ENCODE measurements at places on chromosomes 12 and 14.

DNA sequence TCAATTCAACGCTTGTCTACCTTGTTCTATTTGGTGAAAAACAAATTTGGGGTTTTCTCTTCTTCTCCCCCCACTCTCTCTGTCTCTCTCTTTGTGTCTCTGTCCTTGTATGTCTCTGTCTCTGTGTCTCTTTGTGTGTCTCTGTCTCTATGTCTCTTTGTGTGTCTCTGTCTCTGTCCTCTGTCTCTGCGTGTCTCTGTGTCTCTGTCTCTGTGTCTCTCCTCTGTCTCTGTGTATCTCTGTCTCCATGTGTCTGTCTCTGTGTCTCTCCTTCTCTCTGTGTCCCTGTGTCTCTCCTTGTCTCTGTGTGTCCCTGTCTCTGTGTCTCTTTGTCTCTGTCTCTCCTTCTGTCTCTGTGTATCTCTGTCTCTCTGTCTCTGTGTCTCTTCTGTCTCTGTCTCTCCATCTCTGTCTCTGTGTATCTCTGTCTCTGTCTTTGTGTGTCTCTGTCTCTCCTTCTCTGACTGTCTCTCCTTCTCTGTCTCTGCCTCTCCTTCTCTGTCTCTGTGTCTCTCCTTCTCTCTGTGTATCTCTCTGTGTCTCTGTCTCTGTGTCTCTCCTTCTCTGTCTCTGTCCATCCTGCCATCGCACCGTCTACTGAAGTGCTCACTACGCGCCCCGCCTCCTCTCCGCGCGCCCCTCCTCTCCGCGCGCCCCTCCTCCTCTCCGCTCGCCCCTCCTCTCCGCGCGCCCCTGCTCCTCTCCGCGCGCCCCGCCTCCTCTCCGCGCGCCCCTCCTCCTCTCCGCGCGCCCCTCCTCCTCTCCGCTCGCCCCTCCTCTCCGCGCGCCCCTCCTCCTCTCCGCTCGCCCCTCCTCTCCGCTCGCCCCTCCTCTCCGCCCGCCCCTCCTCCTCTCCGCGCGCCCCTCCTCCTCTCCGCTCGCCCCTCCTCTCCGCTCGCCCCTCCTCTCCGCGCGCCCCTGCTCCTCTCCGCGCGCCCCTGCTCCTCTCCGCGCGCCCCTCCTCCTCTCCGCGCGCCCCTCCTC lies 12.8 kb downstream of the LRCOL1 start:
- DNase-seq: no peak

DNA sequence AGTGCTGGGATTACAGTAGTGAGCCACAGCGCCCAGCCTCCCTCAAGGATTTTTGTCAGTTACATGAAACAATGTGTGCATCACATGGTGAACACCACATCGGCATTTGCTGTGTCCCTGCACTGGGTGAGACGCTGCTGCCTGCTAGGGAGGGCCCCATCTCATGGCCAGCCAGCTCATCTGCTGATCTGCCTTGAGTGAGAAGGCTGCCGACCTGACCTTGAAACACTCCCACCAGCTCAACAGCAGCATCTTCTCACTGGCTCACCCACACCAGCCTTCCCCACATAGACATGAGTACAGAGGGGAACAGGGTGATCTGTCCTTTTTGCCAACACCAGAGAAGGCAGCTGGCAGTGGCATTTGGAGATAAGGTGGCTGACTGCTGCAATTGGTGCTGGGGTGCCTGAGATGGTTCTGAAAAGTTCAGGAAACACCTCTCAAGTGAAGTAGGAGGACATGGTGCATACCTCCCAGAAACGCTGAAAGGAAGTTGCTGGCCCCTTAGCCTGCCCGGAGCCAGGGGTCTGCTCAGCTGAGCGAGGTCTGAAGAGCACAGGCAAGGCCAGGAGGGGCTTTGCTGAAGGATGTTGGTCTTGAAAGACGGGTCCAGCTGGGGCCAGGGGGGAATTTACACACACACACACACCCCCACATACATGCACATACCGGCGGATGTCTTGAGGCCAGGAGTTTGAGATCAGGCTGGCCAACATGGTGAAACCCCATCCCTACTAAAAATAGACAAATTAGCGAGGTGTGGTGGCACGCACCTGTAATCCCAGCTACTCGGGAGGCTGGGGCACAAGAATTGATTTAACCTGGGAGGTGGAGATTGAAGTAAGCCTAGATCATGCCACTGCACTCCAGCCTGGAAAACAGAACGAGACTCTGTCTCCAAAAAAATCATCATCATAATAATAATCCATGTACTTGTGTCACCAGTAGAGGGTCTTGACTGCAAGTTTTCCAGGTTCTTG lies 14.3 kb upstream of the PPP1R13B start:
- no peak for DNase-seq

DNA sequence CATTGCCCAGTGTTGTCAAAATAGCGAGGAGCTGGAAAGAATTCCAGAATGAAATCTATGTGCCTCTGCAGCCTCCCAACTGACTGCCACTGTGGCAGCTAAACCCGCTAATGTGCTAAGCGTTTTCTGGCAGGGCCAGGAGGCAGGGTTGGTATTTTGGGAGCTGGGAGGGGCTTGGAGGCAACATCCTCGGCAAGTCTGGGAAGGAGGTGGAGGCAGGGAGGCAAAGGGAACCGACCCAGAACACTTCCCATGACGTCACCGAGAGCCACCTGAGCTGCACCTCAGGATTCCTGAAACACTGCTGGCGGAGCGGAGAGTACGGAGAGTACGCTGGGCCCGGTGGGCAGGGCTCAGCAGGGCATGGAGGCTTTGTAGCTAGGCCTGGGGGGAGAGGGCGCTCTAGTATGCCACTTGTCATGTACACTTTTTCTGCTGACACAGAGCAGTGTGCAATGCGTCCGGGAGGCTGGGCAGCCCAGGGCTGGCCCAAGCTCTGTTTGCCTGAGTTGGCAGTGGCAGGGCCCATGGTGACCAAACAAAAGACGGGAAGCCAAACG lies 81.5 kb downstream of the DPF3 start:
- no peak for DNase-seq

GRCh38 chr12:106409878-106410277 lies 52.3 kb downstream of the POLR3B start:
- no peak for DNase-seq

GRCh38 chr12:24948420-24948756 lies 513 bp downstream of the BCAT1 start:
- DNase-seq: no peak

- no peak for DNase-seq
Observed at GRCh38 chr12:89492883-89493282, 31.7 kb downstream of the GALNT4 start.

DNA sequence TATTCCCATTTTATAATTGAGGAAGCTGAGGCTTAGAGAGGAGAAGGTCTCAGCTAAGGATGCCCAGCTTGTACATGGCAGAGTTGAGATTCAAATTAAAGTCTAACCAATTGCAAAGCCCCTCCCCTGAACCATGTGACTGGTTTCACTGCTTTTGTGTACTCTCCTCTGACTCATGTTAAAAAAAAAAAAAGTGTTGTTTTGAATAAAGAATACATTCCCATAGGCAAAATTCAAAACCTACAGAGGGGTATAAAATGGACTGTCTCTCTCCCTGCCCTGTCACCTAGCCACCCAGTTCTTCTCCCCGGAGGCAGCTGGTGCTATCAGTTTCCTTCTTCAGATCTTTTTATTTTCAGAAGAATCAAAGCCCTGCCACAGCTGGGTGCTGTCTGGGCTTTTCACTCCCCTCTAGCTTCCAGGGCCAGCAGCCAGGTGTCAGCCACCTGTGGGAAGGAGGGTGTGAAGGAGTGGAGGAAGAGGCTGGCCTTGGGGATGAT lies 5.4 kb downstream of the PSMD9 start:
- DNase-seq: no peak

DNA sequence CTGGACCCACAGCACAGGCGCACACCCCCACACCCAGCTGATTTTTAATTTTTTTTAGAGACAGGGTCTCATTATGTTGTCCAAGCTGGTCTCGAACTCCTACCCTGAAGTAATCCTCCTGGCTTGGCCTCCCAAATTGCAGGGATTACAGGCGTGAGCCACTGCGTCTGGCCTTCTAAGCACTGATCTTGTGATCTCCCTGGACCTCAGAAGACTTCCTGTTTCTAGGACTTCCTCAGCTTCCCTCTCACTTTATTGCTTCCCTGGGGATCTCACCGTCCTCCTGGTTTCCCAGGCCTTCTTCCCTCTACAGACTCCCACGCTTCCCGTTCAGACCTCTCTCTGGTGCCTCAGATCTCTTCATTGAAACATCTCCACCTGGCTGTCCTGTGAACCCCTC lies 13.8 kb downstream of the ZNF839 start:
- DNase-seq: no peak
